Fibroblast of upper back skin (primary cell): ENCODE measurements at places on chromosomes 12 and 14.

DNA sequence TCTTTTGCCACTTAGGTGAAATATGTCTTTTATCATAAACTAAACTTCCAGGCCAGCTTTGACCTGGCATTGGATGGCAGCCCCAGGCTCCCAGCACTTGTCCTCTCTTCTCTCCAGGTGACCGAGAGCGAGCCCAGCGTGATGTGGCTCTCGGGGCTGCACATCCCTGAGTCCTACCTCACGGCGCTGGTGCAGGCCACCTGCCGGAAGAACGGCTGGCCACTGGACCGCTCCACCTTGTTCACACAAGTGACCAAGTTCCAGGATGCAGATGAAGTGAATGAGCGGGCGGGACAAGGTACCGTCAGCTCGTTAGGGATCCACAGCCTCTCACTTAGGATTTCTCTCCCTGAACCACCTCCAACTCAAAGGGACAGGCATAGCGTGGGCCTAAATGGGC lies 39.4 kb downstream of the CCDC92 start:
- DNase-seq = no peak

GRCh38 chr12:77151030-77151429 lies 85.7 kb upstream of the E2F7 start:
- no peak for DNase-seq

DNA sequence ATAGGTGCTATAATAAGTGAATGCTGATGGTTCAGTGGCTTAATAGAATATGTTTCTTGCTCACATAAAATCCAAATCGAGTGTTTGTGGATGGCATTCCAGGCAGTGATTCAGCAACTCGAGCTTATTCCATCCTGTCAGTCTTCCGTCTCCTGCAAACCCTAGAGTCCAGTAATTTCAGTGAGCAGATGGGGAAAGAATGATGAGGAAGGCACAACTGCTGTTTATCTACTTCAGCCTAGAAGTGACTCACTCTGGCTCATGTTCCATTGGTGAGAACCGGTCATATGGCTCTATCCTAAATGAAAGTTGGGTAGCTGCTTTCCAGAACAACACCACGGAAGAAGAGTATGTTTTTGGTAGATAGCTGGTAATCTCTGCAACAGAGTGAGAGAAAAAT lies 421.8 kb upstream of the PDE3A start:
- peak; percentile 97 for DNase-seq

DNA sequence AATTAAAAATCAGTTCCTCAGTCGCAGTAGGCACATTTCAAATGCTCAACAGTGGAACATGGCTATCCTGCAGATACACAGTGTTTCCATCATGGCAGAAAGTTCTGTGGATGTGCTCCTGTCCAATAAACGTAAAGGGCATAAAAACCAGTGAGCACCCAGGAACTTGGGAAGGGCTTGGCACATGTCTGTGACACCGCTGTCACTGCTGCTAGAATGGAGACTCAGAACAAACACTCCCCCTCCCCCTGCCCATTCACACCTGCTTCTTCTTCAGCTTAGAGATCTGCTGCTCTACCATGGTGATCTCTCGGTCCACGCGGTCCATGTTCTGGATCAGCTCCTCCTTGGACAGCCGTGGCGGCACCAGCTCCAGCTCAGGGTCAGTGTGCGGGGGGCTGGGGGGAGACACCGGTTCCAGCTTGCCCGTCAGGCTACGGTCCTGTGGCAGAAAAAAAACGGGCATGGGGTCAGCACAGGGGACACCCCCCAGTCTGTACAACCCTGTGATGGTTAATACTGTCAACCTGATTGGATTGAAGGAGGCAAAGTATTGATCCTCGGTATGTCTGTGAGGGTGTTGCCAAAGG lies 94.6 kb downstream of the NCOR2 start:
- DNase-seq = no peak

GRCh38 chr14:74501135-74501614 lies 7.6 kb downstream of the ISCA2 start:
- DNase-seq = peak; percentile 86

DNA sequence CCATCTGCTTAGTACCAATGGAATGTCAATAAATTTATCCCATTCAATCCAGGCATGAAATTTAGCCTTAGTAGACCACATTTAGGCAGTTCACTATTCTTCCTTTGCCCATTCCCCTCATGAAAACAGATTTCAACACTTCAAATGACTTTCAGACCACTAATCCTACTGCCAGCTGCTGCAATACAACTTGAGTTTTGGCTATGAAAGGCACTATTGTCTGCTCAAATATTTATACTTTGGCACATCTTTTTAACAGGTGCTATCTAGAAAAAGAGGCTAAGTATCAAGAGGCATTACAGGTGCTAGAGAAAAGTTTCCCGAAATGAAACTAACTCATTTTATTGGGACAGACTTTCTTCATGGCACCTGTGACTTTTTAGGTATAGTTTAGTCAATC lies 499.8 kb downstream of the C12orf50 start:
- DNase-seq = no peak

DNA sequence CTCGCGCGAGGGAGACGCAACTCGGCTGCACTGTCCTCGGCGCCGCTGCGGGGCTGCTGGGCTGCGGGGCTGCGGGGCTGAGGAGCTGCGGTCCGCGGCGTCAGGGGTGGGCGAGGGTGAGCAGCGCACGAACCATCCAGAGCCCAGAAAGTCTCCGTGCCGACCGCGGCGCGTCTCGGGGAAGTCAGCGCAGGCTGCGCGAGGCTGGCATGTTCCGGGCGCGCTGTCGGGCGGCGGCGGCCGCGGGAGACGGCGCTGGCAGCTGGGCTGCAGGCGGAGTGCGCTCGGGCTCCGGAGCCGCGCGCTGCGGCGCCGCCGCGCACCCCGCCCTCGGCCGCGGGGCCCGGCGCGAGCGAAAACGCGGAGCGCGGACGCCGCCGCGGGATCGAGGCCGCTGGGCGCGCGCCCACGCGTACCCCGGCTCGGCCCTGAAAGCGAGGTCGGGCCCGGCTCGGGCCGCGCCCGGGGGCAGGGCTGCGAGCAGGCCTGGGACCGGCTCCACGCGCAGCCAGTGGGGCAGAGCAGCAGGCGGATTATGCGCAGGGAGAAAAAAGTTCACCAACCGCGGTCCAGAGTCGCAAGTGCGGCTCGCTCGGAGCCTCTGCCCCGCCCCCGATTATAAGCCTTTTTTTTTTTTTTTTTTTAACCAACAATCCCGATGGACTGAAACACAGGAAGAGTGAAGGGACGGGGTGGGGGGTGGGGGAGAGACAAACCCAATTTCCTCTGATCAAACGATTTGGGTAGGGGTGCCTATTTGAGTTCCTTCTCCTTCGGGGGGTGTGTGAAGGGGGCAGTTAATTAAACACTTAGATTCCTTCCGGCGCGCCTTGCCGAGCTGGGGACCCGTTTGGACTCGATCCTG lies at the start of gene PRICKLE1:
Gene PRICKLE1 (minus strand): TSS at position 282 of the 865 bp plus-strand sequence. CDS start 117,230 bp downstream, outside the sequence.
- peak; percentile 52 for DNase-seq

DNA sequence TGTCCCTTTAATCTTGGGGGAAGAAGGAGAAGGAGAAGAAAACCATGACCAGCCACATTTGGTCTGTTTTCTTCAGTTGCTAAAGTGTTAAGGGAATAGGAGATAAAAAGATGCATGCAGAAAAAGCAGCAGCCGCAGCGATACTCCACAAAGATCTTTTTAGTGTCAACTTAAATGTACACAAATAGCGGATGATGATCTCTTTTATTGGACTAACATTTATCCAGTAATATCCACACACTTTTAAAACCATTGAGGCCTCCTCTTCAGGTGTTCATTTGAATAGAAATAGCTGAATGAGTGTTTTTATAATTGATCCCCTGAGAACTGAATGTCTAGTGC lies 83.5 kb downstream of the PAPOLA start:
- no peak for DNase-seq

GRCh38 chr12:91110311-91110924 lies 876 bp downstream of the LUM start:
- DNase-seq = no peak

DNA sequence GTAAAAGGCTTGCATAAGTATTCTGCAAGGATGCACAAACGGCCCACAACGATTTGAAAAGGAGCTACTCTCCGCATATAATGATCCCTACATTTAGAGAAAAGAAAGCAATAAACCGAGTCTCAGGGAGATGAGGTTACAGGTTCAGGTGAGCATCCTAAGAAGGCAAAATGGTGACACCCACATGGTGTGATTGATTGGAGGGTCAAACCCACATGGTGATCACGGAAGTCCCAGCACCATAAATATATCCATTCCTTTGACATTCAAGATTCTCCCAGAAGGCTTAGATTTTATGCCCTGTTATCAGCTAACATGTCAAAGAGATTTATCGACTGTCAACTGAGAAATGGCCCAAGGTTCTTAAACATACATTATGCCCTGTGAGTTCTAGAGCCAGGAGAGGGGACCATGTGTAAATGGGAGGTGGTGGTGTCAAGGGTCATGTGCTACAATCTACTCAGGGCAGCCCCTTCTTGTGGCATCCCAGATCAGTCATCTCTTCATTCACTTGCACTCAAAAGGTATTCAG lies 282.2 kb downstream of the EMP1 start:
- no peak for DNase-seq

DNA sequence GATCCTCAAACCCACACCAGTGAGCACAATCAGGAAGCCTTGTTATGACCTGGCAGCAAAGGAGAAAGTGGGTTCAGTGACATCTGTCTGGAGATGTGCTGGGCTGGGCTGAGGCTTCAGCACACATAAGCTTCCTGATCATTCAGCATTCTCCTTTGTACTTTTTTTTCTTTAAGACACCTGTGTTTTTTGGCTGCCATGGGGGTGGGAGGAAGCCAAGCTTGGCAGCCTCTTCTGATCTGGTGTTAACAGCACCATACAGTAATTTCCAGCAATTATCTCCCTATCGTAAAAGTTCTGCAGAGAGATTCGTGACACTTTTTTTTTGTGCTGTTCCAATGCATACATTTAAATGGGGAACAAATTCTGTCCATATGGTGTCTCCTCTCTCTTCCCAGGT lies 38.9 kb upstream of the RASSF3 start:
- no peak for DNase-seq

DNA sequence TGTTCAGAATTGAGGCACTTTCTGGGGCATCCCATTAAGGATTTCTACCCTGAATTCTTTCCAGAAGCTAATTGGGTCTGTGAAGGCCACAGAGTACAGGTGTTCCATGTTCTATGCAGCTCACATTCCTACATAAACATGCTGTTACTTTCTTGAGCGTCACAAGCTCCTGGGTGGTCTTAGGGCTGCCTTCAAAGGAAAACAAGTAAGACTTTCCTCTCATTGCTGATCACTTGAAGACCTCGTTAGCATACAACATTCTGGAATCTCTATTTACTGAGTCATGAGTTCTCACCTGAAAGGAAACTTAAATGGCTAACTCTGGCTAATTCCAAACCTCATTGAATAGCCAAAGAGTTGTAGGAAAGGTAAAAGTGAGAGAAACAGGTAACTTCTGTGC lies 63.0 kb upstream of the HMGA2 start:
- no peak for DNase-seq

- no peak for DNase-seq
Observed at GRCh38 chr12:28121433-28121832, 68.8 kb upstream of the CCDC91 start.

DNA sequence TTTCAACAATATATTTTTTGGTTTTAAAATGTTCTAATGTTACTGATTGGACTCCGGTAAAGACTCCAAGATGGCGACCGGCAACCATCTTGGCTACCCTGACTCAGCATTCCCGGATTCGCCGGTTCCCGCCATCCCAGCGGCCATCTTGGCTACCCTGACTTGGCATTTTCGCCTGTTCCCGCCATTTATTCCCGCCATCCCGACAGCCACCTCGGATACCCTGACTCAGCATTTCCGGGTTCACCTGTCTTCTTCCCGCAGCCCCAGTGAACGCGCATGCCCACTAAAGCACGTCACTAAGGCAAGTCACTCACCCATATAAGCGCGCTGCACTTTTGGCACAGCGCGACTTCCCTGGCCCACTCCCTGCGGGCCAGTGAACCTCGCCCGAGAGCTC lies 9.0 kb upstream of the LRFN5 start:
- DNase-seq = no peak

- no peak for DNase-seq
Observed at GRCh38 chr14:51593397-51593796, 58.3 kb upstream of the FRMD6 start.

- DNase-seq = peak; percentile 91
Observed at GRCh38 chr14:22194664-22195063, 394.4 kb downstream of the DAD1 start.

DNA sequence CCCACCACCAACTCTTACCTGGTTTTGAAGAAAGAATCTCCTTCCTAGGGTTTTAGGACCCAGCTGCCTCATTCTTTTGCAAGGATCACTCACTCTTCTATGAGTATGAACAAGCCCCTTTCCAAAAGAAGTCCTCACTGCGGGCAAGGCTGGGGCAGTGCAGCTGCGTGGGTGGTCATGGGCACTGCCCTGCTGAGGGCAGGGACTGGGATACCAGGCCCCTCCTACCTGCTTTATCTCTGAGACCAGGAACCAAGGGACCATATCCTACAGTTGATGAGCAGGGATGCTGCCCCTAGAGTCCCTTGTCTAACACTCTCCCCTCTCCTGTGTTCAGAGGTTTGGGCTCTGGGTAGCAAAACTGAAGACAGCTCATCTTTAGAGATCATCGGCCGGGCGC lies 20.5 kb downstream of the HPD start:
- no peak for DNase-seq

- DNase-seq = peak; percentile 11
Observed at GRCh38 chr12:107684990-107685359, 624 bp upstream of the PWP1 start.

DNA sequence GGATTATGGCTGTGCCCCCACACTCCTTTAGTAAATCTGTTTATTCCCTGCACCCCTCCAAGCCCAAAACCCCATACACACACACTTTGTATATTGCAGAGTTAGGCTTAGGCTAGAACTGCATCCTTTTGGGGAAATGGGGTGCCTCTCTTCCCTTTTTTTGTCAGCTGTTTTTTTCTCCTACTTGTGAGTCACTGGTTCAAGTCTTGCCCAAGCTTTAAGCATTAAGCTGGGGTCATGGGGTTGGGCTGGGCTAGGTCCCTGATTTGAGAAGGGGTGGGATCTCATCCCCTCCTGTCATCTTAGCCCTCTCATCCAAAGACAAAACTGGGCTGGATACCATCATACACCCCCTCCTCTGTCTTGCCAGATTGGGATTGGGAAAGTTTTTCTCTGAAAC lies 1.6 kb downstream of the LRP1 start:
- peak; percentile 35 for DNase-seq

DNA sequence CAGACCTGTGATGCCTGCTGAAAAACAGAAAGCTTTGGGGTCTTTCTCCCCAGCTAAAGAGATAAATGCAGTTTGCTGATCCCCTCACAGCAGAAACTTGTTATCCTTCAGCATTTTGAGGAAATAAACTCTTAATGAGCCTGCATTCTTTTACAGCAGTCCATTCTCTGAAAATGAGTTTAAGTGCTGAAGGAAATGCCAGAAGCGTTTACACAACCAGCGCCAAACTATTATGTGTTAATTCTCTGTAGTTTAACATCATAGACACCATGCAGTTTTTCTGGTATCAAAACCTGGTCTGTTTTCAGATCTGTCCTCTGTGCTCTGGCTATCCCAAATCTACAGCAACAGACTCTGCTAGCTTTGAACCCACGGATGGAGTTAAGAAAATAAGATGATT lies 291.3 kb downstream of the NPAS3 start:
- no peak for DNase-seq

- peak; percentile 0 for DNase-seq
Observed at GRCh38 chr14:49092345-49092744, 493.8 kb downstream of the RPS29 start.

- no peak for DNase-seq
Observed at GRCh38 chr14:55537782-55538181, 42.2 kb upstream of the KTN1 start.
